ENCODE measurements at places on chromosomes 6 and 20.

DNA sequence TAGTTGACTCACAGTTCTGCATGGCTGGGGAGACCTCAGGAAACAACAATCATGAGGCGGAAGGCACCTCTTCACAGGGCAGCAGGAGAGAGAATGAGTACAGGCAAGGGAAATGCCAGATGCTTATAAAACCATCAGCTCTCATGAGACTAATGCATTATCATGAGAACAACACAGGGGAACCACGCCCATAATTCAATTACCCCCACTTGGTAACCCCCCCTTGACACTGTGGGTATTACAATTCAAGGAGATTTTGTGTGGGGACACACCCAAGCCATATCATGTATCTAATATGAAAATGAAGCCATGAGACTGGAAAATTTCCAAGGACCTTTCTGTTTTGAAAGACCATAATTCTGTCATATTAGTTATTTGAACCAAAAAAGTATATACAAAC, 342.4 kb upstream of the PLCB4 start:
- DNase-seq = no peak

- no peak for DNase-seq
Measured at GRCh38 chr20:18637224-18637623, 49.4 kb downstream of the DTD1 start.

GRCh38 chr20:22584922-22585785, 782 bp upstream of the FOXA2 start:
- DNase-seq = no peak

GRCh38 chr6:141634269-141634668, 498.5 kb upstream of the GJE1 start:
- no peak for DNase-seq

DNA sequence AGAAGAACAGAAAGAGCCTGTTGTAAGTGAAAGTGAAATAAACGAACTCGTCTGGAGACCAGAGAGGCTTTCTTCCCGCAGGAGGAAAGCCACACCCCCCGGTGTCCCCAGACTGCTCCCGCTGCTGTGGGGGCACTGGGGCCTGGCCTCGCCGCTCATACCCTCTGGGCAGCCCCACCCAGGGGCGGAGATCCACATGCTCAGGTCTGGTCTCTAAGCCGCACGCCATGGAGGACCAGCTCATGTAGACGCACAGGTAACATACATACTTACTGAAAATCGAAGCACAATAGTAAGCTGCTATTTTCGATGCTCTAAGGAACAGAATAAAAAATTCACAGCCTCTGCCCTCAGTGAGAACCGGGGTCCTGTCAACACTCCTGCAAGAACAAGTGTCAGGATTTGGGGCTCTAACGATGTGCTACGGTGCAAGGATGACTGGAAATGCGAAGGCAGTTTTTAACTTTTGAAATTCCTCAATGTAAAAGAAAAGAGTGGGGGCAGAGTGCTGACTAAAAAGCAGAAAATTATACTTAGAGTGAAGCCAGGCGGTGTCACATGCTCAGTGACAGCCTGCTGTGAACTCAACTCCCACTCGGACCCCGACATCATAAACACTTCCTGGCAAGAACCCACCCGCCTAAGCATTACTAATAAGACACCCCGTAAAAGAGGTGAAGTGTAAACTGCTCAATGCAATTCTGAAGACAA, 110.5 kb downstream of the IRF4 start:
- DNase-seq = peak; percentile 32

GRCh38 chr6:140209775-140210174, 835.3 kb upstream of the CITED2 start:
- no peak for DNase-seq

GRCh38 chr20:1764136-1765033, 106.8 kb upstream of the SIRPG start:
- peak; percentile 60 for DNase-seq

DNA sequence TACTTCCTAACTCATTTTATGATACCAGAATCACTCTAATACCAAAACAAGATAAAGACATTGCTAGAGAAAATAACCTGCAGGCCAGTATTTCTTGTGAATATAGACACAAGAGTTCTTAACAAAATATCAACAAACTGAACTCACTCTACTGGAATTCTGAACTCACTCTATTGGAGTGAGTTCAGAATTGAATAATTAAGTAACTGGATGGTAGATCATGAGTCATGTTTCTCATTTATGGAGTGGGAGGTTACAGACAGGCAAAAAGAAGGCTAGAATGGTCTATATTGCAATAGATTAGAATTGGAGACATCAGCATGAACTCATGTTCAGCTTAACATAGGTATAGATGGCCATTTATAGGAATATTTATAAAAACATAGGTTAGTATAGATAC, 26.6 kb upstream of the C6orf58 start:
- no peak for DNase-seq

DNA sequence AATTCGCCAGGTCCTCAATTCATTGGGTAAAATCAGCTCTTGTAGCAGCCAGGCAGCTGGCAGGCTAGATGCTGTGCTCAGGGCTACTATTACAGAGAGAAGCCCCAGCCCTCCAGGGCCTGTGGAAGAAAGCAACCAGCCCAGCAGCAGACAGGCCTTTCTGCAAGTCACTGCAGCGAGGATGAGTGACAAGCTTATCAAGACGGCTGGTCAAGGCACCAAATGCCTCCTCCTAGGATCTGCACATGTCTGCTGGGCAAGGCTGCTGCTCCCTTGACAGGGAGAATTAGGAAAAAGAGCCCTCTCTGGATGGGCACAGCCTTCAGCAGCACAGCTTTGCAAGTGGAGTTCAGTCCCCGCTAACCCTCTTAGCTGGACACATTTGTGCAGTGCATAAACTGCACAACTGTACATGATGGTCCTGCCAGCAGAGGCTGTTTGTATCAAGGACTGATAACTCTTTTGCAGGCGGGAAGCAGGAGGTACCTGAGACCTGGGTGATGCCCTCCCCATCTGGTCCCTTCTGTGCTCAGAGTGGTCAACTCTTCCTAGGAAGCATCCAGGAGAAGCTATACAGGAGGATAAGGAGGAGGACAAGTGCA, 89.9 kb downstream of the CDC5L start:
- no peak for DNase-seq

GRCh38 chr20:22771706-22772105, 187.3 kb upstream of the FOXA2 start:
- DNase-seq = no peak
